ENCODE measurements at places on chromosomes 3 and 15.

GRCh38 chr15:91541286-91541685, 312.2 kb upstream of the SLCO3A1 start:
- DNase-seq = no peak

DNA sequence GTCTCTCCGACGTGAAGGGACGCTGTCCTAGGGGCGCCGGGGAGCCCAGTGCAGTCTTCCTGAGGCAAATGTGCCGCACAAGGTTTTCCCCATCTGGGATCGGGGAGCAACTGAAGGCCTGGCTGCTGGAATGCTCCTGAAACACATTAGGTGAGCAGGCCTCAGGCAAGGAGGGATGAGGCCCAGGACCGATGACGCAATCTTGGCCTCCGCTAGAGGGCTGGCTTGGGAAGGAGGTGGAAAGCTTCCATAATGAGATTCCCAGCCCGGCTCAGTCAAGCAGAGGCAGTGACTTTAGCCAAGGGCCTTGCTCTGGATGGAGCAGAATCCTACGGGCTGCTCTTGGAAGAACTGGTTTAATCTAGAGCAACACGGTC, 50.8 kb downstream of the CPN2 start:
- no peak for DNase-seq

DNA sequence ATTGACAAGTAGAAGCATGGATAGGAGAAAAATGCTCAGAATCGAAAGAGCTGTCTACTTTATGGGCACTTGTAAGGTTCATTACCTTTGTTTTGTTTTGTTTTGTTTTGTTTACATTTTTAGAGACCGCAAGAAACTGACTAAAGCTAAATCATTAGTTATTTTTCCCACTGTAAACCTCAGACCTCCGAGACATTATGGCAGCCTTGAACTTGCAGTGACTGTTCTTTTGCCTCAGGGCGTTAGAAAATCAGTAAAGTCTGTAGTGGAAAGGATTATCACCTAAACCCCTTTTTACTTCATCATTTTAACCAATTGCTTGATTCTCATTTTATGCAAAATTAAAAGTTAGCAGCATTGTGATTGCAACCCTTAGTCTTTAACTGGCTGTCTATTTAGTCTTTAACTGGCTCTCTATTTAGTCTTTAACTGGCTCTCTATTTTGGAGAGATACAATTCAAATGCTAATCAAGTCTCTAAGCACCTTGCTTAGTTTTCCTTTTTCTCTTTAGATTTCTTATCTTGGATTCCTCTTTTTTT, 383.3 kb upstream of the ROBO2 start:
- no peak for DNase-seq

GRCh38 chr3:108775649-108776048, 18.4 kb upstream of the RETNLB start:
- no peak for DNase-seq

- no peak for DNase-seq
Observed at GRCh38 chr15:49471733-49472132, 48.7 kb downstream of the FGF7 start.

- no peak for DNase-seq
Observed at GRCh38 chr3:139627759-139628158, 50.0 kb downstream of the NMNAT3 start.

DNA sequence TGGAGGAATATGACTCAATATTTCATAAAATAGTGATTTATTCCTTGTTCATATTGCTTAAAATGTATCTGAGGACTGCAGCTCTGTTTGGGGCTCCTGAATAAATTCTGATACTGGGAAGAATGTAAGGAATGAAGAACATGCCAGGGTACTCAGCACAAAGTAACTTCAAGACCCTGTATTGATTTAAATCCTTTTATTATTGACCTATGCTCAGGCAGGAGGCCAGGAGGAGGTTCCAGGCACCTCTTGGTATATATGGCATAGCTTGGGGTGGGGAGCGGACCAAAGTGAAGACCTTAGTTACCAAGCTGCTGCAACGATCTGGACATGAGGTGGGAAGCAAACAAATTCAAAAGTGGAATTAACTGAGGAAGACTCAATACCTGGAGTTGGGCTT, 142.8 kb upstream of the PEX5L start:
- no peak for DNase-seq

DNA sequence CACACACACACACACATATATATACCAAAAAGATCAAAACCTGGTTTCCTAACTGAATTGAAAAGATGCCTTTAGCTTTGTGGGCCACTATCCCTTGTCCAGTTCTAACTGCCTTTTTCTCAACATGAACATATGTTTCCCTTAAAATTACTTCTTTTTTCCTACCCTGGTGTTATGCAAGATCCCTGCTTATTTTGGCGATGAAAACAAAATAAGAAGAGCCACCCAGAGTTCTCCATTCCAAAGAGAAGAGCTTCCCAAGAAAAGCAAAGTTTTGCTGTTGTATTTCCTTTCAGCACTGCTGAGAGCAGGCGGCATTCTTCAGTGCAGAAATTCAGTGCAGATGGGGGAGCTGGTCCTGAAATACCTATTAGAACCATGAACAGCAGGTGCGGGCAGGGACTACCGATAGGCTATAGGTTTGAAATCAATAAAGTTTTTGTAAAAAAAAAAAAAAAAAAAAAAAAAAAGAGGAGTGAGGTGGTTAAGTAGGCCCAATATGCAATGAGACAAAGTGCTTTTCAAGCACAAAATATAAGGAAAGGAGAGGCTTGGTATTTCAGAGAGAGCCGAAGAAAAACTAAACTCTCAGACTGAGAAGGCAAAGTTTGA, 238.0 kb downstream of the FOXP1 start:
- no peak for DNase-seq

DNA sequence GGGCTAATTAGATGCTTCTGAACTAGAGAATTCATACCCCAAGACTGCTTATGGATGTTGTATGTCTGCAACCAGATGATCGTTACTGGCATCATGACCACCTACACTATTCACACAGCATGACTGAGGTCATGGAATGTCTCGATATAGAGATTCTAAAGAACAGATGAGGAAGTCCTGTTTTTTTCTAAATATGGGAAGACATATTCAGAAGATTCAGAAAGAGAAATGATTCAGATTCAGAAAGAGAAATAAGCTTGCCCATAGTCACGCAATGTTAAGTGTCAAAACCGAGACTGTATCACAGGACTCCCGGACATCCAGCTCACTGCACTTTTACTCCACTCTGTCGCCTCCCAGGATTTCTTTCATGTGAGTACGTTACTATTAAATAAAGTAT, 136.2 kb downstream of the TPRG1 start:
- DNase-seq = no peak

DNA sequence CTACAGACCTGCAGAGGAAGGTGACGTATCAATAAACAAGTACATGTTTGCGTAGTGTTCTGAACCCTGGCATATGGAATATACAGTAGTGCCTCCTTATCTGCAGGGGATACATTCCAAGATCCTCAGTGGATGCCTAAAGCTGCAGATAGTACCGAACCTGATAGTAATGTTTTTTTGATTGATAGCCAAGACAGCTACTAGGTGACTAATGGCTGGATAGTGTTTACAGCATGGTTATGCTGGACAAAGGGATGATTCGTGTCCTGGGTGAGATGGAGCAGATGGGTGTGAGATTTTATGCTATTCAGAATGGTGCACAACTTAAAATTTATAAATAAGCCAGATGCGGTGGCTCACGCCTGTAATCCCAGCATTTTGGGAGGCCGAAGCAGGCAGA, 55.8 kb upstream of the IGF2BP2 start:
- DNase-seq = no peak

GRCh38 chr3:134651347-134652041, 672 bp upstream of the KY start:
- no peak for DNase-seq

DNA sequence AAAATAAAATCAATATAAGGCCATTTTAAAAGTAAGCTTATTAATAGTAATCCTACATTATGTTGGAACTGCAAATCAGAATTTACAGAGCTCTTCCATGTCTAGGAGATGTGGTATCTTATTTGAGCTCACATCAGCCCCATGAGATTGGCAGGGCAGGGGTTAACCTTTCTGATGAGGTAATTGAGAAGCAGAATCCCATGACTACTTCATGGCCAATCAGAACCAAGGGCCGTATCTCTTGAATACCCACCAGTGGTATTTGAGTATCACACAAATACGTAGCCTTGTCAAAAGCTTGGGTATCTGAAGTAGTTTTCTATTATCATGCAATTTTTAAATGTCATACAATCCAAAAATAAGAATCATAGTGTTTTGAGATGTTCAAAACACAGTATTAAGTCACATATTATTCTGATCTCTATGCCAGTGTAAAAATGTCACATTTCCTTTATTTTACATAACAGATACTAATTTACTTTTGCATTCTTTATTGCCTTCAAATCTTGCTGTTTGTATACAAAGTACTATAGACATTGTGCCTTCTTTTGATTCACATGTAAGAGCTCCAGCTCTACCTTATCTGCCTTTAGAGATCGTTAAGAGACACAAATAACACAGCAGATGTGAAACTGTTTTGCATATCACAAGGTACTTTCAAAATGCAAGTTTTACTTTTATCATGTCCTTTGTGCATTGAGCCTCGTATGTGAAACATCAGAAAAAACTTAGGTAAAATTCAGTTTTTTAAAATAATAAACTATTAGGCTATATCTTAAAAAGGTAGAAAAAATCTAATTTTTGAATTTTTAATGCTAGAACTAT, 251.7 kb upstream of the GOLGA6L4 start:
- no peak for DNase-seq

DNA sequence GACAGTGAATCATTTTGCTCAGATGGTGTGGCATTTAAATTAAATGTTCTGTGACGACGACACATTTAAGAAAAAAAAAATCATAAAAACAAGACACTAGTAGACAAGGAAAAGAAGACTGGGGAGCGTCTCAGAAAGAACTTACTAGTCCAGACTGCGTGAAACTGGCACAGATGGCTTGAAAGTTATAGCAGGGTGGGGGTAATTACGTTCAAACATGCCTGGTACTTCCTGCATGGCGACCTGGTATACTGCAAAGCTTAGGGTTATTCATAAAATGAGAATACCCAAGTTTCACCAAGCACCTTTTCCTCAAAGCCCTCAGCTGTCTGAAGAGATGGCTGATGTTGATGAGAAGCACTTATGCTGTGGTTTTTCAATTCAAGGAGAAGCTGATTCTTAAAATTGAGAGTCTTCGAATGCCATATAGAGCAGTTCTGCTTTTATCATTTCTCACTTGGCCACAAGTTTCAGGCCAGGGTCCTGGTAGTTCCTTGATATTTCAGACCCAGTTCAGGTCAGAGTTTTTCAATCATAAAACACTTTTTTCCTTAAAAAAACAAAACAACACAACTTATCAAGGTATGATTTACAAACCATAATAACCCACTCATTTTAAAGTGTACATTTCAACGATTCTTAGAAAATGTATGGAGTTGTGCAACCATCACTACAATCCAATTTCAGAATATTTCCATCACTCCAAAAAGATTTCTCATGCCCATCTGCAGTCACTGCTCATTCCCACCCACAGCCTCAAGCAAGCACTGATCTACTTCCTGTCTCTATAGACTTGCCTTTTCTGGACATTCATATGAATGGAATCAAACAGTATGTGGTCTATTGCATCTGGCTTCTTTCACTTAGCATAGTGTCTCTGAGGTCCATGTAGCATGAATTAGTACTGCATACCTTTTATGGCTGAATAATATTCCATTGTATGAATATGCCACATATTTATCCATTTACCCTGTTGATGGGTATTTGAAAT, 24.7 kb downstream of the PCOLCE2 start:
- no peak for DNase-seq

DNA sequence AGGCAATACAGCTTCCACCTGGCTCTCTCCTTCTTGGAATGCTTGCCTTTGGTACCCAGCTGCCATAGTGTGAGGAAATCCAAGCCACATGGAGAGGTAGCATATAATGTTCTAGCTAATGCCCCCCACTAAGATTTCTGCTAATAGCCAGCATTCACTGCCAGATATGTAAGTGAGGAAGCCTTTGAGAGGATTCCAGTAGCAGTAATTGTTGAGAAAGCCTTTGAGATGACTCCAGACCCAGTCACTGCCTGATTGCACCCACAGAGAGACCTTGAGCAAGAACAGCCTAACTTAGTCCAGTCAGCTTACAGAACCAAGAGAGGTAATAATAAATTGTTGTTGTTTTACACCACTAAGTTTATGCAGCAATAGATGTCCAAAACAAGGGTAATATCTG, 63.1 kb downstream of the STRIT1 start:
- no peak for DNase-seq

- no peak for DNase-seq
Observed at GRCh38 chr3:44323341-44323955, 15.1 kb upstream of the TCAIM start.

- no peak for DNase-seq
Observed at GRCh38 chr15:56929399-56929798, 11.0 kb downstream of the TCF12 start.

- no peak for DNase-seq
Observed at GRCh38 chr15:63019511-63020109, 22.9 kb upstream of the TPM1 start.

DNA sequence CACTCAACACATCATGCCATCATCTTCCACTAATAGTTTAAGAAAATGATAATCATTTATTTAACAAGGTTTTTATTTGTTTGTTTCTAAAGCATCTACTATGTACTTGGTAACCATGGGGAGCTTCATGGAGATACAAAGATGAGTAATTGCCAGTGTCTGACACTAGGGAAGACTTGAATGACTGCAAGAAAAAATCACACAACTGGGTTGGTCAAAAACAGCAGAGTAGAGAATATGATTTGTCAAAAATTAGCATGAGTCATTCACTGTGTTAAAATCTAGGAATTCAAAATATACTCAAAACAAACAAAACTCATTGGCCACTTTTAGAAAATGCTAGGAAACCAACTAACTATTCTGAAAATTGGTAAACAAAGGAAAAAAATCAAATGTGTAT, 6.3 kb downstream of the BNC1 start:
- no peak for DNase-seq

DNA sequence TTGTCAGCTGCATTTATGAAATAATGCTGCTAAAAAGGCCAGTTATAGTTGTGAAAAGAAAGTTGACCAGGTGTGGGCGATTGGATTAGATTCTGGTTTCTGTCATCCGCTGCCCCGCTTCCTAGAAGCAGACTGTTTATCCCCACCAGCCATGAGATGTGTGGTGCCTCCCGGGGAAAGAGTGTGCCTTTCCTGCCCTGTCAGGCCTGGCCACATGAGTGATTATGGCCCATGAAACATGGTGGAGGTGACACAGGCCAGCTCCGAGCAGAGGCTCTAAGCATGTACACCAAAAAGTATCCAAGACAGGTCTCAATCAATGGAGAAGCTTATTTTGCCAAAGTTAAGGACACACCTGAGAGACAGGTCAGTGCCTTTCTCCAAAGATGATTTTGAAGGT, 85.4 kb upstream of the ABHD2 start:
- DNase-seq = no peak

DNA sequence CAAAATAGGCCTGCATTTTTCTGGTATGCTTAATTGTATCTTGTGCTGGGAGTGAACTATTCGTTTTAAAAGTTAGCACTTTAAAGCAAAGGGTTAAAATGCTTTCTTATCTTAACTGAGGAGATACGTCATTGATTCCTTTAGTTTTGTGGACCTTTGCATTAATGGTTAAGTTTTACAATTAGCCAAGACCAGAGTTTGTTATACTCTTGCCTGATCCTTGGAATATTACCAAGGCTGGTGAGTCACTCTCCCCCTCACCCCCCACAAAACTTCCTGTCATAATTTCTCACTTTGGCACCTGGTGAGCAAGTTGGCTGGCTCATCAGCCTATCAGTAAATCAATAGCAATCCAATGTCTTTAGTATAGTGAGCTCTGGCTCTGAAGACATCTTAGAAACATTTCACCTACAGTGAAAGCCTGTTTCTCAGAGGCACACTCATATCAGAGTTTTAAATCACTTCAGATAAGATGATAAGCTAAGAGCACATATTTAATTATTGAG, 26.7 kb downstream of the SLC2A2 start:
- DNase-seq = no peak

Data from stimulated activated CD4-positive, alpha-beta T cell treated with anti-CD3 and anti-CD28 coated beads, Interleukin-1b, Interleukin-23, amount 100 ng/mL, for 24 hours (primary cell).